ENCODE measurements at places on chromosomes 6 and 20.

- DNase-seq = peak; percentile 68
Measured at GRCh38 chr6:56862415-56863175, 92.3 kb upstream of the BEND6 start.

DNA sequence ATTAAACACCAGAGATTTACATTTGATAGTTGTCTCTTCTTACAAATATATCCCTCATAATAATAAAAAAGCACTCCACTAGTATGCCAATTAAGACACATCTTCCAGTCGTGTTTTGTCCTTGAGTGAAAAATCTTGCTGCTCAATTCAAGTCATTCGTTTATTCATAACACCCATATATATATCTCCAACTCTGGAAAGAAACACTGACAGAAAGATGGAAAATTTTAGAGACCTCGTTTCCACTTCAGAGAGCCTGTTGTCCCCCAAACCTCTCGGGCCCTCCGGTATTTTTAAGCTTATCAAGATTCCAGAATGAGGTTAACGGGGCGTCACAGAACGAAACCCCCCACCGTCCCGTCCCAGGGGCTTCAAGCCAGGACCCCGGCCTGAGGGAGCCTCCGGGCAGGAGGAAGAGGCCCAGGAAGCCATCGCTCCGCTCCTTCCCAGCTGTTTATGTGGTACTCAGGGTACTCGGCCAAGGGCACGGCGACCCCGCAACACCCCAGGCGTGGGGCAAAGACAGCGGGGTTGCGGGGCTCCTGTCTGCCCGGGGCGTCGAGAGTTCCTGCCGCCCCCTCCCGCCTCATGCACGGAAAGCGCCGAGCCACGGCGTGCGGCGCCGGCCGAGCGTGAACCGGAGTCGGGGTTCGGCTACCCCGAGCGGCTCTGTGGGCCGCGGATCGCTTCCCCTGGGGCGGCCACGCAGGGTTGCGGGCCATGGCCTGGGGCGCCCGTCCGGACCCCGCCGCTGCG, 623 bp upstream of the SNX9 start:
- DNase-seq = no peak

- DNase-seq = peak; percentile 40
Measured at GRCh38 chr6:137218473-137218916, 690 bp downstream of the IFNGR1 start.

- no peak for DNase-seq
Measured at GRCh38 chr20:32804817-32805216, 14.9 kb upstream of the MAPRE1 start.

DNA sequence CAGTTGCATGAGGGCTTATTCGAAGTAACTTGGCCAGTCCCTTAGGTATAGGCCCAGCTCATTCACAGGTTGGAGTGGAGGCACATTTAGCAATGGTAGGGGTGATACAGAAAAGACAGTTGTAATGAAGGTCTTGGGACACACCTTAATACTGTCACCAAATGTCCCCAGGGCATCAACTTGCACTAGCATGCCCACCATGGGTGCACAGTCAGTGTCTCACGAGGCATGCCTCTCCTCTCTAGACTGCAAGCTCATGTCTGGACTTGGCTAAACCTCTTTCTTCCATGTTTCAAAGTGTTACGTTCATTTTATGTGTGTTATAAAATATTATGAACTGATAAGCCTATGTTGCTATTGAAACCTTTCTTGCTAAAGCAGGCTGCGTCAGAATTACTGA, 124.0 kb upstream of the ECI2 start:
- DNase-seq = no peak

DNA sequence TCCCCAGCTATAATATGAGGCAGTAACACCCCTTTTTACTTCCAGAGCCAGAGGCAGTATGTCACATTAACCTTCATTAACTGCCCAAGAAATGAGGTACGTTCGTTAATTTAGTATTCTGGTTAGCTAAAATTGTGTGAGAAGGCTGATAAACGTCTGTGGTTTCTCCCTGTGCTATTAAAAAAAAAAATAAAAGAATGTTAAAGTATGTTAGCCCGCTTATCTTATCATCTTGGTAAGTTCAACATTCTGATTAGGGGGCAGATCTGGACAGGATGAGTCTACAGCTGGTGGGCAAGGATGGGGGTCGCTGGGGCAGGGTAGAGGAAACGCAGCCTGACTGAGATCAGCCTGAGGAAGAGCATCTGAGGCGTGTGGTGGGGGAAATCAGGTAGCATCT, 154.0 kb downstream of the PRL start:
- DNase-seq = no peak

GRCh38 chr6:113713665-113714064, 143.5 kb upstream of the MARCKS start:
- no peak for DNase-seq

- DNase-seq = peak; percentile 55
Measured at GRCh38 chr20:51966296-51966971, 164.1 kb upstream of the SALL4 start.

DNA sequence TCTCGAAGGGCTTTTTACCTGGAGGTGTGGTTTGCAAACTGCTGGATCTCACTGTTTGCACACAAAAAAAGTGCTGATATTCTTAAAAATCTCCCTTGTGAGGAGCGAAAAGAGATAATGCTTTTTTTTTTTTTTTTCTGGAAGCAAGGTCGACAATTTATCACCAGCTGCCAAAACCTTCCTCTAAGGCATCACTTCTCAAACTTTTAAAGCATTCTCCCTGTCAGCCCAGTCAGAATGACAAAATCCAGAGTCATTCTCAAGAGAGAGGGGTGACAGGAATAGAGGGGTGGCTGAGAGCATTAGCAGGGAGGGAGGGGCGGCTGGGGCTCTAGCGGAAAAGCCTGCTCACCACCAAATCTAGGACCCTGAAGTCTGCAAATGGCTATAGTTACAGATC, 137.2 kb upstream of the ARMC2 start:
- DNase-seq = no peak

GRCh38 chr6:109896341-109896740, 81.8 kb upstream of the GPR6 start:
- DNase-seq = peak; percentile 7

- DNase-seq = peak; percentile 44
Measured at GRCh38 chr6:67880939-67881705, 754.0 kb upstream of the ADGRB3 start.

GRCh38 chr20:4563031-4563430, 158.7 kb upstream of the PRND start:
- DNase-seq = peak; percentile 46

DNA sequence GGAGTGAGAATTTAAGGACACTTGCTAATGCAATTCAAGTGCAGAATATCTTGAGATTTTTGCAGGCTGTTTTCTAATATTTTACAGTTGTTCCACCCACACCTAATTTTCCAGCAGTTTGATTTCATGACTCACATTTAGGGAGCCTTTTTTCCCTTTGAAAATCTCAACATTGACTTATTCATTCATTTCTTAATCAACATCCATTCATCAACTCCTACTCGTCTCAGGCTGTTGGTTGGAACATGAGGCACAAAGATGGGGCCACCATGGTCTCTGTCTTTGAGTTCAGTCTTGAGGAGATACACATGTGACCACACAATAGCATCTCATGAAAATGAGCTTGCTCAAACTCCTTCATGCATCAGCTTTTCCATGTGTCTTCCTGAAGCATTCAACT, 135.6 kb downstream of the UNC5CL start:
- DNase-seq = peak; percentile 60

- DNase-seq = peak; percentile 65
Measured at GRCh38 chr6:20916086-20916485, 381.8 kb downstream of the CDKAL1 start.

- no peak for DNase-seq
Measured at GRCh38 chr20:49867453-49868215, 47.7 kb downstream of the SPATA2 start.

DNA sequence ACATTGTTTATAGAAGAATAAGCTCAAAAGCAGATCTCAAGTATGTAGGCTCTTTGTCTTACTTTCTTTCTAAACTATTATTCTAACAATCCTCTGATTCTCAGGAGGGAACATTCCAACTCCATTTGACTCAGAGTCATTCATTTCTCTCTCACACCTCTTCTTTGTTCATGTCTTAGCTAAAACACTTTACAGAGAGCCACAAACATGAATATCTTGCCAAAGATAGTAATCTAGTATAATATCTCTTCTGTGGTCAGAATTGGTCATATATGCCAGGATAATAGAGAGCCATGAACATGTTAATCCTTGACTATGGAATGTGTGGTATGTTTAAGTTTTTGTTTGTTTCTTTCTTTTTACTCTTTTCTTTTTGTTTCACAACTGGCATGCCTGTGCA, 456.0 kb upstream of the PTCHD4 start:
- DNase-seq = no peak

DNA sequence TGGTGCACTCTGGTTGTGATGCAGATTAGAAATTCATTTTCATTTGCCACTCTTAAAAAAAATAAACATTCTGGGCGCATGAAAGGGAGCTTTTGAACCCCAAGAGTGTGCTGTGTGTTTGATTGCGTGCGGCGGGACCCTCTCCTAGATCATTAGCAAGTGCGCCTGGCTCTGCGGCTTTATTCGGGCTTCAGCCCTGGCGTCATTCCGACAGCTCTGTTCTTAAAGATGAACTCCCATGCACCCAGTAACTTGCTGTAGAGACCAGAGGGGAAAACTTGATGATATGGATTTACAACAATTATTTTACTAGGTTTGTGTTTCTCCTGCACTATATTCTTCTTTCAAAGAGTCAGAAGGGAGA, 48.9 kb upstream of the ARMC2 start:
- no peak for DNase-seq

- no peak for DNase-seq
Measured at GRCh38 chr20:45993197-45993951, 15.3 kb upstream of the MMP9 start.

DNA sequence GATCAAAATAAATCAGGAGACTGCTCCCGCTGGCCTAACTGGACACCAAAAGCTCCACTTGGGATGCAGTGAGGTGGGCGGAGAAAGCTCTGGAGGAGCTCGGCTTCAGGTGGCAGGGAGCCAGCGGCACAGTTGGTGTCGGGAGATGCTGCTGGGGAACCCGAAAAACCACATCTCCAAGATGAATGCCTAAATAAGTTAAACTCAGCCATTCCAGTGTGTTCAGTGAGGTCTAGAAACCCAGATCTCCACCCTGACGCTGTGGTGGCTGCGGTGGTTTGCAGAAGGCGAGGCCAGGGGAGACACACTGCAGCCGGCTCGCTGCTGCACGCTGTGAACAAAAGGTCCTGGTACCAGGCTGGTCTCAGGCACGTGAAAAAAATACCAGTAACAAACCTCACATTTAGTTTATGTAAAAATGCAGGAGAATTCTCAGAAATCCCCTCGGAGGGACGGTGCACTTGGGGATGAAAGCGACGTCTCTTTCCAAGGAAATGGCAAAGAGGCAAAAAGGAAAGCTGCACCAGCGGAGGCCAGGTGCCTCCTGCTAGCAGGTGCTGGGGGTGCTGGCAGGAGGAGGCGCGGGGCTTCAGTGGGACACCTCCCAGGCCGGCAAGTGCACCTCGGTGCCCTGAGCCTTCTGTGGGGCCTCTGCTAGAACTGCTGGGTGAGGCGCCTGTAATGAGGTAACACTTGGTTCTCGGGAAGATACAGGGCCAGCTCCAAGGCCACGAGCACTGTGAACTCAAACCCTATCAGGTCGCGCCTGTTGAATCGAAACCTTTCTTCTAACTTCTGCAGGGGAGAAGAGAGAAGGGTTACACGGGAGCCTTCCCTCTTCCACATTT, 3.6 kb downstream of the RPS21 start:
- no peak for DNase-seq
